Urothelium cell line (cell line): ENCODE measurements at places on chromosomes 13 and 19.

- DNase-seq: peak; percentile 87
Measured at GRCh38 chr19:48543121-48543710, 8.8 kb upstream of the SULT2B1 start.

DNA sequence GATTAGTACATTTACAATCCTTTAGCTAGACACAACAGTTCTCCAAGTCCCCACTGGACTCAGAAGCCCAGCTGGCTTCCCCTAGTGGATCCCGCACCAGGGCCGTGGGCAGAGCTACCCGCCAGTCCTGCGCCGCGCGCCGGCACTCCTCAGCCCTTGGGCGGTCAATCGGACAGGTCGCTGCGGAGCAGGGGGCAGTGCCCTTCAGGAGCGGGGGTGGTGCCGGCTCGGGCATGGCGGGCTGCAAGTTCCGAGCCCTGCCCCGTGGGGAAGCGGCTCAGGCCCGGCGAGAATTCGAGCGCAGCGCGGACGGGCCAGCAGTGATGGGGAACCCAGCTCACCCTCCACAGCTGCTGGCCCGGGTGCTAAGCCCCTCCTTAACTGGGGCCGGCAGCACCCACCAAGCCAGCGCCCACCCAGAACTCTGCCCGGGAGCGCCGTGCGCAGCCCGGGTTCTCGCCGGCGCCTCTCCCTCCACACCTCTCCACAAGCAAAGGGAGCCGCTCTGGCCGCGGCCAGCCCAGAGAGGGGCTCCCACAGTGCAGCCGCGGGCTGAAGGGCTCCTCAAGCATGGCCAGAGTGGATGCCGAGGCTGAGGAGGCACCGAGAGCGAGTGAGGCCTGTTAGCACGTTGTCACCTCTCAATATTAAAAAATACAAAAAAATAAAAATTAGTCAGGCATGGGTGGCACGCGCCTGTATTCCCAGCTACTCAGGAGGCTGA is 12.9 kb downstream of the EBPL start:
- DNase-seq: no peak

DNA sequence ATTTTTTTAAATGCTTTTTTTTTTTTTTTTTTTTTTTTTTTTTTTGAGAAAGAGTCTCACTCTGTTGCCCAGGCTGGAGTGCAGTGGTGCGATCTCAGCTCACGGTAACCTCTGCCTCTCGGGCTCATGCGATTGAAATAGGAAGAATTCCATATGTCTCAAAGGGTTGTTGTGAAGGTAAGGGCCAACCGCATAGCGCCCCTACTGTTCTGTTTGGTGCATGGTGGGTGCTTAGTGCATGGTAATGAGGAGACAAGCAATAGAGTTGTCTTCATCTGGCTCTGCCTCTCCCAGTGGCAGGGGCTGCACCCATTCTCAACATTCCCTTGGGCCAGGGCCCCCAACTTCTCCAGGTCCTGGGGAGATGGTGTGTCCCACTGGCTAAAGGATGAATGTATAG is 68.7 kb downstream of the RASL11A start:
- DNase-seq: peak; percentile 26

DNA sequence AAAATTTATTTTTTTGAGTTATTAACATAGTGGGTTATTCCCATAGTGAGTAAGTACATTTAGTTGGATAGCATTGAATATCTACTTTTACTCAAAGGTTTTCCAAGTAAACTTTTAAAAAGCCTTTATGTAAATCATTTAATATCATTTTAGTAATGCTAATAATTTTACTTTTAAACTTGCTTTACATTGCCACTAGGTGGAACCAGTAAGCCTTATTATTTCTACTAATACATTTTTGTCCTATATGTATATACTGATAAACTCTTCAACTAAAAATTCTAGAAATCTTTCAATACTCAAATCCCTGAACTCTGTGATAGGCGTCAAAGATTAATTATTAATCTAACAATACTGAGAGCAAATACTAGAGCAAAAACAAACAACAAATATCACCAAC is 1709.2 kb upstream of the PCDH20 start:
- DNase-seq: no peak

- no peak for DNase-seq
Measured at GRCh38 chr19:30169196-30169900, 202.8 kb upstream of the ZNF536 start.

GRCh38 chr19:47019431-47020041 is at the start of gene NPAS1:
NPAS1 (plus strand) TSS chr19:47019837; CDS start chr19:47021048, 1,211 bp downstream.
- DNase-seq: no peak

DNA sequence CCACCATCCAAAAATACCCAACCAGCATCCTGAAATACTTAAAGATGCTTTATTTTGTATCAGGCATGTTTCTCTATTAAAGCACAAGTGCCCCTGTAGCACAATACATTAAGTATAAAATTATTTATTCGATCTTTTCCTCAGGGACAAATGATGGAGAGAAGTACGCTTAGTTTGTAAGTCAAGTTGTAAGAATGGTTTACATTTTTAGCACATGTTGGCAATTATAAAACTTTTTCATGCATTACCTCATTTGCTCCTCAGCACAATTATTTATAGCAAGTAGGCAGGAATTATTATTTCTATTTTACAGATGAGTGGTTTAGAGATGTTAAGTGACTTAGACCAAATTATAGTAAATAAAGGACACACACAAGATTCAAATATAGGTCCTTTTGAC is 232.6 kb upstream of the HTR2A start:
- DNase-seq: no peak

DNA sequence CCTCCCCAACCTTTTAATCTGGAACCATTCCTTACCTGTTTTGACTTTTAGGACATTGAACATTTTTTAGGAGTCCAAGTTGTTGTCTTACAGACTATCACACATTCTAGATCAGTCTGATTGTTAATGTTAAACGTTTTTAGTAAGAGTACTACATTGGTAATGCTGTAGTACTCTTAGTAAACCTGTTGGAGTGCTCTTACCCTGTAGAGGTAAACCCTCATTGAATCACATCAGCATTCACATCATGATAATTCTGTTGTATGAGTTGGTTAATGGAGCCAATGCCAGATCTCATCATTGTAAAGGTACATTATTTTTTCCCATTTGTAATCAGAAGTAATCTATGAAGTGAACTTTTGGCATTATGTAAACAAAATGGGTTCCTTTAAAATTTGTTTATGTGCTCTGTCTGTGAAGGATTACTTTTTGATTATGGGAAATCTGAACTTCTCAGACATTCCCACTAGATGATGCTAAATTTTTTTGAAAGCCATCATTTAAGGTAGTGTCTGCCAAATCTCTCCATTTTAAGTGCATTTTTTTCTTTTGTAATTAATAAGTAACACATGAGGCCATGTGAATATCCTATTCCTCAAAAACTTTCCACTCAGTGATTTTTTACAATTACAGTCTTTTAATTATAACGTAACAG is 55.2 kb downstream of the VWA8 start:
- DNase-seq: no peak

DNA sequence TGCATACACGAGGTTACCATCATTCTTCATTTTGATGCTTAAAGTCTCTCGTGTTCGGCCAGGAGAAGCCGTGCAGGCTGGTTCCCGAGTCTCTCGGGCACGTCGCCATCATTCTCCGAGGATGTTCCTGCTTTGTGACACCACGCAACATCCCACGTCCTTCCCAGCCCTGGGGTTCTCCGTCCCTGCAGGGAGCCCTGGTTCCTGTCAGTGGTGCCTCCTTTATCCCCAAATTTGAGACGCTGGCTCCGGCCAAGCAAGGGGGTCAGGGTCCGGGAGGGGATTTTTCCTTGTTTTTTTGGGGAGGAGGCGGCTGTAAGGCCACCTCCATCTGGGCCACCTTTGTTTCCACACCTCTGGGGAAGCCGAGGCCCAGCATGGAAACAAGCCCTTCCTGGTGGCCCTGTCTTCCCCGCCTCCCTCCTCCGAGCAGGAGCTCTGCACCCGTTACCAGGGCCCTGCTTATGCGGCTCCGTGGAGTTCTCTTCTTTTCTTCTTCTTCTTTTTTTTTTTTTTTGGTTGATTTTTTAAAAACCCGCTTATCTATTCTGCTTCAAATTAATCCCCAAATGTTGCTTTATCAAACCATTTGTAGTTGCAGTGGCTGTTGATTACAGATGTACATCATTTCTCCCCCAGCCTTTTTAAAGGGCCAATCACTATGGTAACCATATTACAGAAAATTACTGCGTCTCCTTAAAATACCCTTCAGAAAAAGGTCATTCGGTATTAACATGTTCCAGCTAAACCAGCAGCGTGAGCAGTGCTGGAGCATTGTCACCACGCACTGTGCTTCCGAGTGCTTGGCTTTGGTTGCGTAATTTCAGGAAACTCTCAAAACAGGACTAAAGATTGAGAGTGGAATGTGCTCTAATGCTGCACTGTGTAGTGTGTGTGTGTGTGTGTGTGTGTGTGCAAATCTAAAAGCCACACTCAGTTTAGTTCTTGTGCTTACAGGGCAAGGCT is 50.4 kb downstream of the TEX29 start:
- no peak for DNase-seq
